Activated T-helper 1 cell treated with anti-CD3 and anti-CD28 coated beads, Interleukin-12 subunit alpha, Interleukin-12 subunit beta, Interleukin-2, Interleukin-4 antibody, amounts not matched to agents 30 ng/mL and 10 ng/mL and 1 ng/mL, durations not matched to agents 14 hours and 24 hours and 36 hours (primary cell): ENCODE measurements at places on chromosomes 4 and X. TPM values are rescaled to one million over a fixed set of nuclear protein-coding genes. Genes with fewer than 3 reads are reported as not detected.

Gene PRKG2
- 0.10 and 0.20 TPM in 2 replicates for total RNA-seq

Gene SPON2
- 12.1 and 16.3 TPM in 2 replicates for total RNA-seq

DNA sequence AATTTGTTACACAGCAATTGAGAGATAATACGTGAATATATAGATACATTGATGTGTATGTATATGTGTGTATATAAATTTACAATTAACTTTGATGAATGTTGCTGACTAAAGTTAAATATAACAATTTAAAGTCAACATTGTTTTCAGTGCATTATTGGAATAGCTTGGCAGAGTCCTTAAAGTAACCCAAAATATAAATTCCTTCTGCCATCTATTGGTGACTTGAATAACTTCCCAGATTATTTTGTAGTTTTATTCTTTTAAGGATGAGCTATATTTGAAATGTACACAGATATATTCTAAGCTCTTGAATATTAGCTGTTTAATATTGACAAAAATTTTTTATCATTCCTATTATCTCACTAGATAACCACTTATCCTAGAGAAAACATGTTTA lies 298.2 kb upstream of the FSTL5 start:
- H3K4me1 ChIP-seq = no peaks in the 10 kb centered on the region
- H3K27ac ChIP-seq = no peak overlapping the region
- H3K27me3 ChIP-seq = no peaks in the 10 kb centered on the region
- H3K4me3 ChIP-seq = no peak overlapping the region

- DNase-seq = no peak
- H3K27me3 ChIP-seq = peaks cover 5% of the 10 kb centered on the region
- H3K4me1 ChIP-seq = no peaks in the 10 kb centered on the region
- H3K36me3 ChIP-seq = no peaks in the 10 kb centered on the region
- H3K4me3 ChIP-seq = no peak overlapping the region
Observed at GRCh38 chrX:118795528-118796280, 27.9 kb upstream of the ZCCHC12 start.

DNA sequence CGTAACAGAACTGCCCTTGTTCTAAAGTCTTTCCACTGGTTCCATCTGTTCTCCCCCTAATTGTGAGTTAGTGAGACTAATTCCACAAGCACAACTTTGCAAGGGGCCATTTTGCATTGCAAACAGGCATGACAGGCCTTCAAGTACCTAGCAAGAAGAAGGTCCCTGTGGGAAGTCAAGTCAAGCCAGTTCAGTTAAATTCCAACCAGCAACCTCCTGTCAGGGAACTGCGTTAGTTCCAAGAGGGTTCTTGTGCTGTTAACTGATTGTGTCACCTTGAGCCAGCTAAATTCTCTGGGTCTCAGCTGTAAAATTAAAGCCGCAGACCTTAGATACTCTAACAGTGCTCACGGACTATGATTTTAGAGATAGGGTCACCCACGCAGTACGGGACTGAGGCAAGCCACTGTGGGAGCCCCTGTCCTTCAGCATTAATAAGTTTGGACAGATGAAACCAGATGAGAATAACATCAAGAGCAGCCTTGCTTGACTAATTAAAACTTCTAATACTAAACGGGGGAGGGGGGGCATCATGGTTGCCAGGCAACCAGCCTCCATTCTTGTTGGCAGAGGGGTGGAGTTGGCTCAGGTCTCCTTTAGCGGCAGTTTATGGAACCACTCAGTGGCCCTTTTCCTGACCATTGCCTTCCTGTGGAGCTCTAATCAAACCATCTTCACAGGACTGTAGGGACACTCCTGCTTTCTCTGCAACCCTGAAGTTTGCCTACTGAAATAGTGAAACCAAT lies 24.1 kb upstream of the TMEM150C start:
- H3K36me3 ChIP-seq = no peaks in the 10 kb centered on the region
- peaks cover 3% of the 10 kb centered on the region for H3K27me3 ChIP-seq
- no peak for DNase-seq

DNA sequence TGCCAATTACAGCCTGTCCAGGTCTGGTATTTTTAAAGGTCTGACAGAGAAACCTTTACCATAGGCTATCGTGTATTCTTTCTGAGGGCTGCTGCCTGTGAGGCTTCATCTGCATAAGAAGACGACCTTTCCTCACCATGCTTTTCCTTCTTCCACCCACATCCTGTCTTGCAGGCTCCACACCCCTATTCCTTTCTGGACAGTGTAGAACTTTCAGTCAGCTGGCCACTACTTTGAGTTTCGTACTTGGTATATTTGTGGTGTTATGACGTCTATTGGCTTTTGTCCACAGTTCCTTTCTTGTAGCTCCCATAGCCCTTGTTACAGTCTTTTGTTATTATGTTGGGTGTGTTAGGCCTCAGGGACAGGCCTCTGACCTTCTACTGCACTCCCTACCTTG lies 311.4 kb downstream of the RAPGEF2 start:
- H3K4me1 ChIP-seq = no peaks in the 10 kb centered on the region
- no peak overlapping the region for H3K27ac ChIP-seq
- H3K4me3 ChIP-seq = no peak overlapping the region
- no peaks in the 10 kb centered on the region for H3K36me3 ChIP-seq
- H3K27me3 ChIP-seq = peaks cover 5% of the 10 kb centered on the region
